ENCODE measurements at places on chromosomes 11 and 22.
A peak's percentile ranks its signal among the peaks of the same experiment; 100 is the strongest.

DNA sequence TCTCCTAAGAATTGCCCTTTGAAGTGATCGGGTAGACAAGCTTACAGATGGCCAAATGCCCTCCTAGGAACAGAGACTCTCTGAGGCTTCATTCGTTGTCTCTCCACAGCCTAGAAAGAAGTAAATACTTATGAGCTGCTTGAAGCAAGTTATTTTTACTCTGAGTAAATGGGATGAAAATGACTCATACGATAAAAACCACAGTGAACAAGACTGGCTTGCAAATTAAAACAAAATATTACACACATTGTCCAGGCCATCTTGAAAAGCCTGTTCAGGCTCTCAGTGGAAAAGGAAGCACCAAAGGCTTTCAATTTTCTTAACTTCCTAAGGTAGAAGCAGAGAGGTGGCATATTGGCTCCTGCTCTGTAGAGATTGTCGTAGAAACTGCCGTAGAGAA, 294.2 kb downstream of the NELL1 start:
- DNase-seq, result no peak

DNA sequence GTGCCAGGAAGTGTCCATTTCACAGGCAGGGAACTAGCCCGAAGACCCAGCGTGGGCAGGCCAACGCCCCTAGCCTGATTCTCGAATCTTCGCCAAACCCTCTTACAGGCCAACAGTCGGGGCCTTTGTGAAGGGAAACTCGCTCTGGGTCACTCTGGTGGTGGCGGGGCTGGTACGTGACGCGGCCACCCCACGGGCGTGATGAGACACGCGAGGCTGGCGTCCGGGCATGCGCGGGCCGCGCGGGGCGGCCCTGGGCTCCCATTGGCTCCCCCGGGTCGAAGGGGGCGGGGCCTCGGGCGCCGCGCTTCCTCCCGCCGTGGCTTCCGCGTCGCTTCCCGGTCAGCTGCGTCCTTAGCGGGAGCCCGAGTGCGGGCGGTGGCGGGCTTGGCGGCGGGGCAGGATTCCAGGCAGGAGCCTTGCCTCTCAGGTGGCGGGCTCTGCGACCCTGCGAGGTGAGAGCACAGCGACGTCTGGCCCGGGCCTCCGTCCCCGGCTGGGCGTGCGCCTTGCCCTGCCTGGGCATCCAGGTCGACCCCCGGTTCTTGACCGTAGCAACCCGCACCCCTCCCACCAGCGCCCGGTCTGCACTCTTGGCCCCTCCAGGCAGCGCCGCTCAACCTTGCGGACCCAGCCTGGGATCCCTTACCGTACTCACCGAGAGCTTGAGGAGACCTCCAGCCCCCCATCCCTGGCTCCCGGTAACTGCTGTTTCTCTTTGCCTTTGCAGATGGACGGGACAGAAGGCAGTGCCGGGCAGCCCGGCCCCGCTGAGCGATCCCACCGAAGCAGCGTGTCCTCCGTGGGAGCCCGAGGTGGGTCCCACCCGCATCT, at the start of gene FRMD8:
TSS of gene FRMD8 (plus strand) at position 331 of the 834 bp plus-strand sequence. CDS start at position 731, 400 bp downstream.
- DNase-seq, result peak; percentile 72

- DNase-seq, result peak; percentile 34
Measured at GRCh38 chr22:45999379-45999971, 22.5 kb upstream of the WNT7B start.

DNA sequence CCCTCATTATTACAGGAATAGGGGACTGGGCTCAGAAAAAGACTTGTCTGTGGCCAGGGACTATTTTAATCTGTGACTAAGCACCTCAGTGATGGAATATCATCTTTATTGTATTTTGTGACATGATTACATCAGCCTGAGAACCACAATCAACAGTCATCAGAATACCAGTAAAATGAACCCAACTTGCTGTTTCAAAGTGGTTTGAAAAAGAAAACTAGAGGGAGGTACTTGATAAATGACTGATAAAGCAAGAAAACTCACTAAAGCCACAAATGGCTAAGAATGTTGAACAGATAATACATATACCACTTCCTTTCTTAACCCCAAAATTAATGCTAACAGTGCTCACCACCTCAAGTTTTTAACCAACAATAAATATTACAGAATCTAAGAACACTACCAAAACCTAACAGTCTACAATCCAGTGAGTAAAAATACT, 155.7 kb downstream of the ATG16L2 start:
- DNase-seq, result no peak

- DNase-seq, result no peak
Measured at GRCh38 chr11:80632156-80632555, 1191.3 kb upstream of the TENM4 start.

GRCh38 chr11:125301346-125301745, 136.8 kb downstream of the PKNOX2 start:
- DNase-seq, result no peak

DNA sequence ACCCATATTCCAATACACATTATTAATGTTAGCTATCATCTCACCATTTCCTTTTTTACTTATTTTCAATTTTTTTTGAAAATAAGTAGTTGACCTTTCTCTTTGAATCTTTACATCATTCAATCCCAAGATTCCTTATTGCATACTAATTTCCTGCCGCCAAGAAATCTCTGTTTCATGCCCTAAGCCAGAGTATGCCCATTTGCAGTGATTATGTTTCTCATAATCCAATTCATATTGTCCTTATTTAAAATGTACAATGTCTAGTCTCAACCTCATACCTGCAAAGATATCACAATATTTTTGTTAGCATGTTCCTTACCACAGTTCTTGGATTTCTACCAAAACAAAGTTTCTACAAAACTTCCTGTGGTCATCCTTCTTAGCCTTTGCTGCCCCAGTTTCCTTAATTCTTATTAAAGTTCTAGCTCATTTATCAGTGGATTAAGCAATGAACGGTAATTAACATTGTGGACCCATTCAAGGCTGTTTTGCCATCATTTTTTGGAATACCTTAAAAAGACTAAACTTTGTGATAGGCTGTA, 75.3 kb downstream of the CD44 start:
- no peak for DNase-seq

GRCh38 chr11:65868076-65868667, 4.4 kb downstream of the EFEMP2 start:
- peak; percentile 76 for DNase-seq

- no peak for DNase-seq
Measured at GRCh38 chr11:6988506-6988905, 31.6 kb downstream of the ZNF214 start.

- no peak for DNase-seq
Measured at GRCh38 chr11:100769617-100770016, 82.5 kb downstream of the ARHGAP42 start.

DNA sequence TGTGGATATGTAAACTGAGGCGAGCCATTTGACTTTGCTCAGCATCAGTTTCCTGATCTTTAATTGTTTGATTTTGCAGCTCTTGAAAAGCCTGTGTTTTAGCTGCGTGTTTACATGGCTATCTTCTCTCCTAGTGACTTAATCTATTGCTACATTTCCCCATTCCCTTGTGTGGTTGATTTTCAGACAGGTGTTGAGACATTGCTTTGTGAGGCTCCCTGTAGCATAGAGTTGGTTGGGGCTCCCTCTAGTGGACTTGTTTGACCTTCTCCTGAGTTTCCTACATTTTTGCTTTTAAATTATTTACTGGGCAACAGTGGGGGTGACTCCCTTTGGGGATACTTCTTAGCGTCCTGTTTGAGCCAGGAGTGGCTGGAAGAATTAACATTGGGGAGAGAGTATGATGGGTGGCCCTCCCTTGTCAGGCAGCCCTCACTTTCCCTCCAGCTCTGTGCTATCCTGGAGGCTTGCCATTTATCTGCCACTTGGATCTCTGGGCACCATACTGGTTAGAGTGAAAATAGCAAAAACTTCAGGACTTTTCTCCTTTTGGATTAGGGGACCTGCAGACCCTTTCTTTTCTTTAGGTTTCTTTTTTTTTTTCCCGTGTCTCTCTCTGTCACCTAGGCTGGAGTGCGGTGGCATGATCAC, 9.2 kb upstream of the CBL start:
- peak; percentile 92 for DNase-seq

GRCh38 chr11:83723999-83724398, 437.8 kb upstream of the CCDC90B start:
- no peak for DNase-seq

- DNase-seq, result no peak
Measured at GRCh38 chr11:28296426-28296825, 188.2 kb downstream of the METTL15 start.

DNA sequence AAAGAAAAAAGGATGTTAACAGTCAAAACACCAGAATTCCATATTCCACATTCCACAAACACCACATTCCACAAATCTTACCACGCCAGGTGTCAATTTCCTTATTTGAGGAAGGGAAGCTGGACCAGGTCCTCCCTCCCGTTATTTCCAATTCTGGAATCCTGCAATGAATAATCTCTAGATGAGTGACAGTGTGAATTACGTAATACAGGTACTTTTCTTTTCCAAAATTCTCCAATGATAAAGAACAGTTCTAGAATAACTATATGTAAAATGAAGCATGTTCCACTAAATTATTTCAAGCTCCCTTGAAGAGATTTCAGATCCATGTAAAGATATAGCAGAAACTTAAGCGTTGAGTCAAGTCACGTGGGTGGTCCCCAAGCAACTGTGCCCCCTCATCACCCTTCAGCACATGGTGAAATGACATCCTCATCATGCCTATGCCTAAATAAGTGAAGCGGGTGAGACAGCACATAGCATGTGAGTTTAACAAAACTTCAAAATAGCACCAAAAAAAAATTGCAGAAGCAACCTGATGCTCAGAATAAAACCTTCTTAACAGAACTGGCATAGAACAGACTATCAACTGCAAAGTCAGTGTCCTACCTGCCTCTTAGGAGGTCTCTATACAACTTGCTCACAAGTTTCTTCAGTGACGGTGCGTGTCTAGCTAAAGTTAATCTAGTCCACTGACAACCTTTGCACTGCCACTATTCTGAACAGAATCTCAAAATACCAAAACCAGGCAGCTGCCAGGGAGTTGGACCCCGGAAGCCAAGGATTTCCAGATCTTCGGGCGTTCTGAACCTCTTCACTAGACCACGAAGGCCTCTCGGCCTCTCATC, 876 bp downstream of the NFRKB start:
- DNase-seq, result no peak

DNA sequence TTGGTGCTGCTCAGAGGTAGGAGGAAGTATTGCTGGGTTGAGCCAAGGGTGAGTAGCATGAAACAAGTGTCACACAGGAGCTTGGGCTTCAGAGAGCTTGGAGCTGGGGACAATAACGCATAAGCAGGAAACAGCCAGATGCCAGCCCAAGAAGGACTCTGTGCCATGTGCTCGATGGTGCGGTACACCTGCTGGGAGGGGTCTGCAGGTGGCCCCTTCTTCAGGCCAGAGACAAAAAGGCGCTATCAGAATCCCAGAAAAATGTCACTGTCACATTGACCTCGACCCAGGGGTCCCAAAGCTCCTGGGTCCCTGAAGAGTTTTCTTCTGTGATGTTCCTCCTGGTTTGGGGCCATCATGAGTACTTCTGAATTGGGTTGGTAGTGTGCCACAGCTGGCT, 244.4 kb downstream of the TBC1D22A start:
- no peak for DNase-seq

- DNase-seq, result no peak
Measured at GRCh38 chr11:61497473-61497872, 11.1 kb upstream of the LRRC10B start.

DNA sequence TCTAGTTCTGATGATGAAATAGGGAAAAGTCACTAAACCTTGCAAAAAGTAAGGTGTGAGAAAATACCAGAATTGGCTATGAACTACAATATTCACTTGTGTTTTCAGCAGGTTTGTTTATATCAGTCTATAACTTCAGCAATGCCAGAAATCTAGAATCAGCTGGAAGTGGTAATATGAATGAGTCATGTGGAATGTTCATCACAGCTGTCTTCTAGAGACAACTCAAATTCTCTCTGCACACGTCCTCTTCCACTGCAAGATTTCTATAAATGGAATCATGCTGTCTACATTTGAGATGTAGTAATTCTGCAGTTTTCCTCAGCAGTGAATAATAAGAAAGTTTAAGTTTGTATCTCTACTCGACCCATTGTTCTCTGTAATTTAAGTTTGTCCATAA, 89.9 kb downstream of the OR4A15 start:
- DNase-seq, result no peak

GRCh38 chr11:96267496-96268032, 75.4 kb downstream of the MAML2 start:
- no peak for DNase-seq

DNA sequence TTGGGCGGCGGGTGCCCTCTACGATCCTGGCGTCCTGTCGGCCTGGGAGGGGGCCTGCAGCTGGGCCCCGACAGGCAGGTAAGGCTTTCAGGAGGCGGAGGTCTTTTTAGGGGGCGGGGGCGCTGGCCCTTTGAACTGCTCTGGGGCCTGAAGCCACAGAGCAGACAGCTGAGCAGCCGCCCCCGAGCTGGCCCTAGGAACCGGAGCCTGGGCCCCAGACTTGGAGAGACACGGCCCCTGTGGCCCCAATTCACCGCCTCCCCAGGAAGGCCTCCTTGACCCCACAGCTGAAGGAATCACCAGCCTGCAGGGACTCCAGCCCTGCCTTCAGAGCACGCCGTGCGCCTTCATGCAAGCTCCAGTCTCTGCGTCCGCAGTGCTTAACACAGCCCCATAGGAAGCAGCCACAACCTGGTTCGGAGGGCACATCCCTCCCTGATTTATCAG, 618 bp upstream of the CERK start:
- DNase-seq, result no peak

GRCh38 chr11:105448703-105449079, 161.2 kb upstream of the GRIA4 start:
- DNase-seq, result no peak

GRCh38 chr11:8785998-8786397, 103.4 kb downstream of the RPL27A start:
- no peak for DNase-seq

DNA sequence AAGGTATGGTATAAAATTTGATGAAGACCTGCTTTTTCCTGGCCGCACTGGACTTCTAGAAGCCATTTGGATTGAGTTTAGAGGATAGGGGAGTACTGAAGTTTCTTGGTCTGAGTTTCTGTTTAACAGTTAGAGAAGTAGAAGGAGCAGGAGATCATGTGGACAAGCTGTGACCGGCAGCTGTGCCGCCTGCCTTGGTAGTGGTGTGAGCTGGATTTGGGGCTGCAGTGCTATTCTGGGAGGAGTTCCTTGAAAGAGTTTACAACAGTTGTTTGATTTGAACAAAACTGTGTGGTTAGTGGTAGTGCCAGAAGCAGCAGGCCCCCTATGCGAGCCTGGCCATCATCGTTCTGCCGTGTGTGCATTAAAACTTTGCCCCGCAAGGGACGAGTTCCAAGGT, 105.2 kb downstream of the PDHX start:
- DNase-seq, result no peak

GRCh38 chr11:18390088-18390487, 4.3 kb upstream of the LDHA start:
- DNase-seq, result no peak
